ENCODE measurements at places on chromosomes 6 and 20.

DNA sequence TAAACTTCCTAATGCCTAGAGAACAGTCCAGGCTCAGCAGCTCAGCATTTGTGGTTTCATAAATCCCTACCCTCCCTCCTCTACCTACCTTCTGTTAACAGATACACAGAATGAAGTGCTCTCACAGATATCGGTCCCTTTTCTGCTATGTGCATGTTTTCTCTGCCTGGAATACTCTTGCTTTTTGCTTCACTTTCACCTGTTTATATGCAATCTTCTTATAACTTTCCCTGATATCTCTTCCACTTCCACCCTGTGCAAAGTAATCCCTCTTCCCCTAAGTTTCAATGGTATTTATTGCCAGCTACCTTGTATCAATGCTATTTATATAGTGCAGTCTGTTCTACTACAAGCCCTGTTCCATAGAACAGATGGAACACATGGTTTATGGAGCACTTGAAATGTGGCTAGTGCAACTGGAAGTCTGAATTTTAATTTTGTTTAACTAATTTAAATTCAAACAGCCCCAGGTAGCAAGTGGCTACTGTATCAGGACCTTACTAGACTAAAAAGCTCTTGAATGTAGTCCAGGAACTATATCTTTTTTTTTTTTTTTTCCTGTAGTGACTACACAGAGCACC, 3.1 kb upstream of the TAB2 start:
- no peak for DNase-seq

DNA sequence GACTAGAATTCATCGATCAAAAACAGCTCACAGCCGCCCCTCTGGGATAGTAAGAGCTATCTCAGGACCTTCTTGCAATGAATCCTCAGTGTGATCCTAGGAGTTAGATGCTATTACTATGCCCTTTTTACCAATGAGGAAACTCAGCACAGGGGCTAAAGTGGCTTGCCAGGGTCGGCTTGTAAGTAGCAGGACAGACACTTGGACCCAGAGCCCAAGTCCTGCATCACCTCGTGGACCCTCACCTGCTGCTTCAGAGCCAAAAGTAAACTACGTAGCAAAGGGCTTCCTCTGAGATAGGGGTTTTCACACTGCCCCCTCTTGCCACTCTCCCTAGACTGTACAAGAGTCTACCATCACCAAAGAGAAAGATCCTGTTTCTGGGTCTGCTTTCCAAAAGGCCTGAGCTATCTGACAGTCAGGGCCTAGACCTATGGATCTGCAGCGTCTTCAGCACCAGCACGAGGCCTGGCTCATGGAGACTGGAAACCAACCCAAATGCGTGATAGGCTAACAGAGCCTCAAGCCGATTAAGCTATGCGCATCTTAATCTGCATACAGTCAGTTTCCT, 172.3 kb downstream of the ANKRD60 start:
- DNase-seq, result no peak

- peak; percentile 53 for DNase-seq
These were observed 412 bp downstream of the TRIB3 start for GRCh38 chr20:380763-381580.

DNA sequence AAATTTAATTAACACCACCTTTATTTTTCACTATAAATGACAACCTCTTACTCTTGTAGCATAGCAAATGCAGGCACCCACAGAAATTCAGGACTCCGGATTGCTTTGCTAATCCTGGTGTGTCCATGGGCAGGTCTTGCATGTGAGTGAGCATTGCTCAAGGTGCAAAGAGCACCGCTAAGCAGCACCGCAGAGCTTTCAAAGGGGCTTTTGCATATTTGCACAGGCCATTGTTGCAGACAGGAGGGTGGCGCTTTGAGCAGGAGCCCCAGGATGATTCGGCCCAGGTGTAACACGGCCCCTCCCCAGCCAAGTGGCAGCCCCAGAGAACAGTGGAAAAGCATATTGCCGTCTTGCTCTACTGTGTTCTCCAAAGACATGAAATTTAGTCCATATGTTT, 293.2 kb downstream of the NRN1 start:
- DNase-seq, result no peak

GRCh38 chr20:36506253-36506652, 35.1 kb upstream of the MYL9 start:
- DNase-seq, result no peak

DNA sequence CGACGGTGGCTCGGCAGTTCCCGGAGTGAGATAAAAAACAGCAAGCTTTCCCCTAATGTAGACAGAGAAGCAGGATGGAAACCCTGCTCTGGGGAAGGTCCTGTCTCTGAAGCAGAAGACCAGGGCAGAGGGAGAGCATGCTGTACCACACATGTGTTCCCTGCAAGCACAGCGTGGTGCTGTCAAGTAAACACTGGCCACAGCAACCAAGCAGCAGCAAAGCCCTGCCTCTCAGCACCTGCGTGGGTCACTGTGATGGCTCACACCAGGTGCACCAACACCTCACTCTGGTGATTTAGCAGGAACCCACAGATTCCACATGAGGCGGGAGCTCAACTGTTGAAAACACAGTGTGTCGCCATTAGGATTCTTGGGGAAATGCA, 65.2 kb upstream of the TXNDC5 start:
- DNase-seq, result no peak

DNA sequence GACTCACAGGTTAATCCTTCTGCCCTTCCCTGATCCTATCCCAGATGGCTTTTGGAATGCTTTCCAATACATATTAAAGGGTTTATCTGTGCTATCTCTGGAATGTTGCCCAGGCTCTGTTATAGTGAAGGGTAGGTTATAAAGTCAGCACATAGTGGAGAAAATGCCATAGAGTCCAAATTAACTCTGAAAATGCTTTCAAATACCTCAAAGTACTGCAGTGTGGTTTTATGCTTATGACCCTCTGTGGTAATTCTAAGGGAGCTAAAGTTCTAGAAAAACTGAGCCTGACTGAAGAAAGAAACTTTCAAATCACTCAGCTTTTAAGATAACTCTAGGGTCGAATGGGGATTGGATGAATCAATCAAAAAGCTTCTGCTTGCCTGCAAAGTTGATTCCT, 159.8 kb downstream of the PLCB1 start:
- no peak for DNase-seq

DNA sequence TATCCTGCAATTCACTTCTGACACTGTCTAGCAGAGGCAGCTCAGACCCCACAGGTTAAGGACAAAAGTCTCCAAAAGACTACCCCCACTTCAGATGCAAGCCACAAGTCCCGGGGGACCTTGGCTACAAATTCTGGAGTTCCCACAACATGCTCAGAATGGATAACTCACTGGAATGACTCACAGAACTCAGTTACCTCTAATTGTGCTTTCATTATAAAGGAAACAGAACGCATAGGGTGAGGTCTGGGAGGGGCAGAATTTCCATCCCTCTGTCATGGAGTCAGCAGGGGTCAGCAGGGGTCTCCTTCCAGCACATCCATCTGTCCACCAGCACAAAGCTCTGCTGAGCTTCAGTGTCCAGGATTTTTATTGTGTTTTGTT, 184.2 kb downstream of the CDH4 start:
- no peak for DNase-seq

DNA sequence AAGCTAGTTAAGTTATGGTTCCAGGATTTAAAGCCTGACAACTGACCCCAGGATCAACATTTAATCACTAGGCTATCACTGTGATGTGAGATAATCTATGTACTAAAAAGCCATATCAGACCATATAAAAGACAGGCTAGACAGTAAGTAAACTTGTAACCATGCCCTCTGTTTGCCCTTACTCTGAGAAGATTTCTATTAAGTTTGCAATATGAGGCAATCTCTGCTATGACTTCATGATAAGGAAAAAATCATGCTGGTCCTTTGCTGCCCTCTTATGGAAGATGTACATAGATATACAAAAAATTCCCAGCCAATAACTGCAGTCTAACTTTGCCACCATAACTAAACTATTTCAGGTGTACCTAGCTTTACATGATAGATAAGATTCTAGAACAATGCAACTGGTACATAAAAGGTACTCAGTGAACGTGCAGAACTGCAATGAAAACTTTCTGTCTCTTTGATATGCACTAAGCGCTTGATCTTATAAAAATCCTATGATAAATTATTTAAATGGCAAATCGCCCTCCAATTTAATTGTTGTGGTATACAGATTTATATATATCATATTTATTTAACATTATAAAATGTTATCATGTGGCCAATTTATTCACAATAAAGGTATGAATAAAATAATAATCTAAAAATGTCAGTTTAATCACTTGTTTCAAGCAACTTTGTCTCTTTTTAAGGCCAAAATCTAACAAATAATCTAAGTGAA, 70.5 kb downstream of the FAM217A start:
- DNase-seq, result peak; percentile 45
